Ureter (tissue), 1 donor: ENCODE measurements at places on chromosomes 5 and 9. TPM values are rescaled to one million over a fixed set of nuclear protein-coding genes. Genes with fewer than 3 reads are reported as not detected.

Gene ADGRV1
- 4.7 TPM for total RNA-seq

GRCh38 chr5:37888476-37888875 lies 48.6 kb upstream of the GDNF start:
- DNase-seq: no peak

Gene EGR1
- 41.6 TPM for total RNA-seq

Gene GPR150
- 0.18 TPM for total RNA-seq

GRCh38 chr5:131679911-131680310 lies 44.9 kb upstream of the RAPGEF6 start:
- no peak for DNase-seq

DNA sequence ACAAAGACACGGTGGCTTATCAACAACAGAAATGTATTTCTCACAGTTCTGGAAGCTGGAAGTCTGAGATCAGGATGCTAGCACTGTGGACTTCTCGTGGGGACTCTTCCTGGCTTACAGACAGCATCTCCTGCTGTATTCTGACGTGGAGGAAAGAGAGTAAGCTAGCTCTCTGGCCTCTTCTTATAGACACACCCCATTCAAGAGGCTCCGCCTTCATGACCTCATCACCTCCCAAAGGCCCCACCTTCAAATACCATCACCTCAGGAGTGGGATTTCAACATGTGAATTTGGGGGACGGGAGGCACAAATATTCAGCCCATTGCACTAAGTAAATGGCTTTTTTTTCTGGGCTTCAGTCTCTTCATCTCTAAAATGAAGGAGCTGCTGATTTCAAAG lies 27.6 kb downstream of the KCNMB1 start:
- no peak for DNase-seq
